GM12891 (cell line): ENCODE measurements at places on chromosomes 12 and 14.

DNA sequence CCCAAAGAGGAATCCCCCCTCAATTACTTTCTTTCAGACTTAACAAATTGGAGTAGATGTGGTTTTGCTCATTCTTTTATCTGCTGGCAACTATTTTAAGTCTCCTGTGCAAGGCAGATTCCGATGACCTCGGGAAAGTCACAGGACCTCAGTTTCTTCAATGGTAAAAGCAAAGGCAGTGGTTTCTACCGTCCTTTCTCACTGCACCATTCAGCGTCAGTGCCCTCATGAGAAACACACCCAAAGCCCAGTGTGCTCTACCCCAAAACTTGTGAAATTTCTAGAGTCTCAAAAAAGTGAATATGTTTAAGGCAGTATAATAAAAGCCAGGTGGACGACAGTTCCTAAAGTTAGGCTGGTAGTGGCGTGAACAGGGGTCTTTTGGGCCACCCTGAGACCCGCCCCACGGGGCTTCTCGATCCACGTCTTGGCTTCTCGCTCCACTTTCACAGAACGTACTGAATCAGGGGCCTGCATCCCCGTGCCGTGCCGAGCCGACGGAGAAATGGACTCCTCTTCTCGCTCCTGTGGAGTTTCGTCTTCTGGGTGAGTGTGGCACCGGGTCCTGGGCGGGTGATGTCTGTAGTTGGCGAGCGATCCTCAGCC is 1.3 kb upstream of the ARHGAP5 start:
- no peak for DNase-seq

DNA sequence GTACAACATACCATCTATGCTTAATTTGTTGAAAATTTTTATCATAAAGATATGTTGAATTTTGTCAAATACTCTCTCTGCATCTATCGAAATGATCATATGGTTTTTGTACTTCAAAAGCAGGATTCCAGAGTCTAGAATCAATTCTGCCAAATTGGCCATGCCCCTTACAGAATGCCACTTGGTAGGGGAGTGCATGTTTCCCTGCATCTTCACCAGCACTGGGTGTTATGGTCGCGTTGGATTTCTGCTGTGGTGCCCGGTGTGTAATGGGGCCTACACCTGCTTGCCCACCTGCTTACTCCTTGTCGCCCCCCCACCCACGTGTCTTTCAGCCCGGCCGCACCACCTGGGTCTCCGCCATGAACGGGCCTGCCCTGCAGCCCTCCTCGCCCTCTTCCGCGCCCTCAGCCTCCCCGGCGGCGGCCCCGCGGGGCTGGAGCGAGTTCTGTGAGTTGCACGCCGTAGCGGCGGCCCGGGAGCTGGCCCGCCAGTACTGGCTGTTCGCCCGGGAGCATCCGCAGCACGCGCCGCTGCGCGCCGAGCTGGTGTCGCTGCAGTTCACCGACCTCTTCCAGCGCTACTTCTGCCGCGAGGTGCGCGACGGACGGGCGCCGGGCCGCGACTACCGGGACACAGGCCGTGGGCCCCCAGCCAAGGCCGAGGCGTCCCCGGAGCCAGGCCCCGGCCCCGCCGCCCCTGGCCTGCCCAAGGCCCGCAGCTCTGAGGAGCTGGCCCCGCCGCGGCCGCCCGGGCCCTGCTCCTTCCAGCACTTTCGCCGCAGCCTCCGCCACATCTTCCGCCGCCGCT is 12.3 kb downstream of the SH2B3 start:
- no peak for DNase-seq

DNA sequence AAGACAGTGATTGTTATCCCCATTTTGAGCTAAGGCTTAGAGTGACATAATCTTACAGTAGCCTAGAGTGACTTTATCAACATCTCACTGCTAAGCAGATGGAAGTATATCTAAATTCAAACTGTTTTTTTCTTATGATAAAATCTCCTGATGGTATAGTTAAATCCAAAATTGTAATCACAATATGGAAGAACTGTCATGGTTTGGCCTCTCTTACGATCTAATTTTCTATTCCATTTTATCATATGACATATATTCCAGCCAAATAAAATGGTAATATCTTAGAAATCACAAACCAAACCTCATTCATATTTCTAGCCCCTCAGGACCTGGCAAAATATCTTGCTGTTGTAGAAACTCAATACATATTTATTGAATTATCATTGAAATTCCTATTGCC is 864.7 kb downstream of the SLC6A15 start:
- no peak for DNase-seq

DNA sequence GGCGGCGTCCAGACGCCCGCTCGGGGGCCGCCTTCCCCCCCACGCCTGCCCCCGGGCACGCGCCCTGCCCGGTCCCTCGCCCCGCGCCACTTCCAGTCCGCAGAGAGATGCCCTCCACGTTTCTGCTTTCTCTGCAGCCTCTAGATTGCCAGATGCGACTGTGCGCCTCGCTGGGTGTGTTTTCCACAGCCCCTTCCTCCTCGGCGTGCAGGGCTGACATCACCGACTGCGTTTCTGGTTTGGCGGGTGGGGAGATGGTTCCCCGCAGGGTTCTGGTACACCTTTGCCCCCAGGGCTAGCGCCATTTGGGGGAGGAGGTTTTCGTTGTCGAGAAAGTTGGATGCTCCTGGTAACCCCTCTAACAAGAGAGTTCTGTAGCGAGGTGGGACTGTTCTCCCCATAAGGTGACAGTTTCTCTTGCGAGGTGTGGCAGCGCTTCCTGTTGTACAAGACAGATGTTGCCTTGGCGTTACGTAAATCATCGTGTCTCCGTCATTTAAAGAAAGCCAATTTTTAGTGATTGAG is 1.5 kb downstream of the CALM1 start:
- DNase-seq: peak; percentile 28

DNA sequence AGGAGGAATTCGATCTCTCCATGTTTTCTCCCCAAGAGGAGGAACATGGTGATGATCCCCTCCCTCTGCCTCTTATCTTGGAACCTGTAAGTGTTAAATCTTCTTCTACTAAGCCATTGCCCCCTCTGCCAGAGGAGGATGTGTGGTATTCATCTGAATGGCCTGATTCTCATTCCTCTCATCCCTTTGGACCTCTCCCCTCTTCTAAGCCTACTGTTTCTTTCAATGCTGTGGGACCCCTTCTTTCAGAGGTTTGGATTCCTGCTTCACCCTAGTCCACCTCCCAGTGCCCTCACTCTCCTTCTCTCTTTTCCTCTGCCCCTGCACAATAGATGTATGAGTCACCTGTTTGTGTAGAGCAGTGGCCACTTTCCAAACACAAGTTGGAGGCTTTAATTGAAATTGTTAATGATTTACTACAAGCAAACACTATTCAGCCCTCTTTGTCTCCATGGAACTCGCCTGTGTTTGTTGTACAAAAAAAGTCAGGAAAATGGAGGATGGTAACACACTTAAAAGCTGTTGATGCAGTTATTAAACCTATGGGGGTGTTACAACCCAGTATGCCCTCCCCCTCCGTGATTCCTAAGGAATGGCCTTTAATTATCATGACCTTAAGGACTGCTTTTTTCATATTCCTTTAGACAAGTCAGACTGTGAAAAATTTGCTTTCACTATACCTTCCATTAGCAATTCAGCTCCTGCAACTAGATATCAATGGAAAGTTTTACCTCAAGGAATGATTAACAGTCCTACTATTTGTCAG is 192.1 kb upstream of the ALG10B start:
- no peak for DNase-seq

DNA sequence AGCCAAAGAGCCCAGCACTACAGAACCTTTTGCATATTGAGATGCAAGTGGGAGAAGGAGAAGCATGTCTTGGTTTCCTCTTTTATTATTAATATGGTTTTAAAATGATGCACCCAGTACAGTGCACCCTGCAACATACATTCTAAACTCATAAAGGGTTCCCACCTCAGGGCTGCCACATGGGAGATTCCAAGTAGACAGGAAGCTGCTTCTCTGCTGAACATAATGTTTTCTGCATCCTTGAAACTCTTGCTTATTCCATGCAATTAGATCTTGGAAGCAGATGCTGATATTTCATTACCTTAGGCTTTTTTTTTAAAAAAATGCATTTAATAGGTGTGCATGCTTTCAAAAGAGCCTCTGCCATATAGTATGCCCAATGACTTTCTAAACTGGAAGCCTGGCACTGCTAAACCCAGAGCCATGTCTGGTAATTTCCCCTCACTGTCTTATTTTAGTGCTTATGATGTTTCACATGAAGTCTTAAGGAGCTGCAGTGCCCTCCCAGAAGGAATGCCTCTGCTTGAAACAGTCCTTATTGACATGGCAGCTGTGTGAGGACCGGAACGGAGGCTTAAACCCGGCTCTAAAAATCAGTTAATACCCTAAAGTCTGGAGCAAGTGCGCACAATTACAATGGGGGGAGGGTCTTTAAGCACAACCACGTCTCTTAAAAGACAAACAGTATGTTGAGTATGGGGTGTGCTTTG is 2.0 kb upstream of the SIX1 start:
- DNase-seq: no peak

- DNase-seq: no peak
Measured at GRCh38 chr12:56062996-56063395, 17.0 kb upstream of the ERBB3 start.

DNA sequence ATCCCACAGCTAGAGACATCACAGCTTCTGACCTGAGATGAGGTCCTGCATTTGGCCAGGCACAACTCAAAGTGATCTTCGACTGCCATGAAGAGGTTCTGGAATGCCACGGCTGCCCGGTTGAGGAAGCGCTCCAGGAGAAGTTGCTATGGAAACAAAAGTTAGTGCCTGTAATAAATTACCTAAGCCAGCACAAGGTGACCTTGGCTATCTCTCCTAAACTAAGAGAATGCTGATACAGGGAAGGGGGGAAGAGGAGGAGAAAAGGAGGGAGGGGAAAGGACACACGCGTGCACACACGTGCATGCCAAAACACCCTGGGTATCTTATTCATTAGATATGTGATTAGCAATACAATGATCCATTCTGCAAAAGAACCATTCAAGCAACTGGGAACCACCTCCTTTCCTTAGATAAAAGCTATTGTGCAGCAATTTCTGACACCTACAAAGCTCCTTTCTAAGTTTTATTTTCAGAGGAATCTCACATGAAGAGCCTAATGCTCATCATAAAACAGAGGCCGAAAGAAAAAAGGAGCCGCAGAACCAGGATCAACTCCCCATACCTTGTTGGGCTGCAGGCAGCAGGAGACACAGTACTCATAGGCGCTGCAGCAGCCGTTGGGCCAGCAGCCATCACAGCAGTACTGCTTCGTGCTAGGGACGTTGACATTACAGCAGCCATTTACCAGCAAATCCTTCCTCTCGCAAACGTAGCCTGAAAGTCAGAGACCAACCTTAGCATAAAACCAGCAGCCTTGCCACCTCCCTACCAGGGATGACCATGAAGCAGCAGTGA is 17.9 kb downstream of the SPRING1 start:
- DNase-seq: no peak

DNA sequence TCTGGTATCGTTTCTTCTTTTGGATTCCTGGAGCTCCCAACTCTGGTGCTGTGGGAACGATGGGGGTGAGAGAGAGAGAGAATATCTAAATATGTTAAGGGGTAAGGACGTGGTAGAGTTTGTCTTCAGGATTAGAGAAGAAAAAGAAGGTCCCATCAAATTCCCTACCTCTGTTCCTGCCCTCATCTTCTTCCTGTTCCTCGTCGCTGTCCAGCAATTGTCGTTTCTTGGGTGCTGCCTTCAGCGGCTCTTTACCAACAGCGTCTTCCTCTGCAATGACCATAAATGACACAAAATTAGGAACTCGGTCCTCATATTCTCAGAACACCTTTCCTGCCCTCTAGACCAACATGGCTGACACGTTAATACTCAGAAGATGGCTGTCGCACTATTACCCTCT is 31.5 kb downstream of the TIMELESS start:
- no peak for DNase-seq

- DNase-seq: no peak
Measured at GRCh38 chr12:53082637-53083175, 3.5 kb upstream of the SPRYD3 start.

- DNase-seq: peak; percentile 55
Measured at GRCh38 chr14:104794631-104794992, 936 bp downstream of the AKT1 start.

- no peak for DNase-seq
Measured at GRCh38 chr14:93200553-93200952, 6.3 kb downstream of the GON7 start.

DNA sequence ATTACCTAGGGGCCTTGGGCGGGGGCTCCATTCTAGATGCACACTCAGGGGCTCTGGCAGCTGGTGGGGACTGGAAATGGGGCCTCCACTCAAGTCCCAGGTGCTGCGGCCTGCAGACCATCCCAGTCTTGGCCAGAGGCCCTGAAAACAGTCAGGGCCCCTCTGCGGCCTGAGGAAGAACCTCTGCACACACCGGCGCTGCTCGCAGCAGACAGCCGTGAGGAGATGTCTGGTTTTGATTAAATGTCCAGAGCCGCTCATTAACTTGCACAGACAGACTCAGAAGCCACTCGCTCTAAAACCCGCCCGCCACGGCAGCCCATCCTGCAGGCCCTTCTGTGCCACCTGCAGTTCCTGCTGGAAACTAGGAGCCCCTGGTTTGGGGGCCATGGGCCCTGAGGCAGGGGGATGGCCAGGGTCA is 36.4 kb upstream of the NCOR2 start:
- DNase-seq: no peak

GRCh38 chr14:59454139-59454538 is 11.0 kb downstream of the GPR135 start:
- no peak for DNase-seq

DNA sequence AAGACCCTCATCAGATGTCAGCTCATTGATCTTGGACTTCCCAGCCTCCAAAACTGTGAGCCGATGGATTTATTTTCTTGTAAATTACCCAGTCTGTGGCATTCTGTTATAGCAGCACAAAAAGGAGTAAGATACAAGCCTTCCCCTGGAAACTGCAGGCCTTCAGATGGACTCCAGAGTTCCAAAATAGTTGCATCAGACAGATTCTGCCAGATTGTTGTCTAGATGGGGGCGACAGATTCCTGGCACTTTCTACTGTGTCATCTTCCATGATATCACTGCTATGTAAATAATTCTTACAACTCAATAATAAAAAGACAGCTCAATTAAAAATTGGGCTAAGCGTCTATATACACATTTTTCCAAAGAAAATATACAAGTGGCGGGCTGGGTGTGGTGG is 17.2 kb upstream of the MARK3 start:
- no peak for DNase-seq

DNA sequence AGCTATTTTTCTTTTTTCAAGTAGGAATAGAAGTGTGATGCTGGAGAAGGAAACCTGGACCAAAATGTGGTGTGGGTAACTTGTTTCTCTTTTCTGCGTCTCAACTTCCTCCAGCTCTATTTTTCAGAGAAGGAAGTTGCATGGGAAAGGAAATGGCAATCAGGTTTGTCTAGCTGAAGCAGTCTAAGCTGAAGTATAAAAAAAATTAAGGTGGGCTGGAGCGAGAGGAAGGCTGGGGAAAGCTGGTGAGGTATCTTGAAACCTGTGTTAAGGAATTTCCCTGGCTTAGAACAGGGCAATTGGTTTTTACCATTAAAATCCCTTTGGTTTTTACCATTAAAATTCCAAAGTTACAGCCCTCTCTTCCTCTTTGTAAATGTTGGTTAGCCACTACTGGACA is 34.2 kb upstream of the NINJ2 start:
- no peak for DNase-seq

- no peak for DNase-seq
Measured at GRCh38 chr12:15801770-15802744, 12.9 kb upstream of the EPS8 start.

GRCh38 chr14:80354860-80355581 is 143.7 kb upstream of the DIO2 start:
- DNase-seq: no peak
